ENCODE measurements at places on chromosomes 1 and 21. TPM values are rescaled to one million over a fixed set of nuclear protein-coding genes. Genes with fewer than 3 reads are reported as not detected.

GRCh38 chr1:78426408-78426807 is 64.4 kb upstream of the PTGFR start:
- no peaks in the 10 kb centered on the region for H3K4me1 ChIP-seq
- no peak for DNase-seq
- H3K27ac ChIP-seq = no peak overlapping the region
- H3K36me3 ChIP-seq = no peaks in the 10 kb centered on the region

- no peak overlapping the region for H3K4me3 ChIP-seq
- peak overlapping the region; percentile 70 for H3K27ac ChIP-seq
- H3K36me3 ChIP-seq = peaks cover 4% of the 10 kb centered on the region
Measured at GRCh38 chr1:184002071-184002470, 35.5 kb downstream of the COLGALT2 start.

DNA sequence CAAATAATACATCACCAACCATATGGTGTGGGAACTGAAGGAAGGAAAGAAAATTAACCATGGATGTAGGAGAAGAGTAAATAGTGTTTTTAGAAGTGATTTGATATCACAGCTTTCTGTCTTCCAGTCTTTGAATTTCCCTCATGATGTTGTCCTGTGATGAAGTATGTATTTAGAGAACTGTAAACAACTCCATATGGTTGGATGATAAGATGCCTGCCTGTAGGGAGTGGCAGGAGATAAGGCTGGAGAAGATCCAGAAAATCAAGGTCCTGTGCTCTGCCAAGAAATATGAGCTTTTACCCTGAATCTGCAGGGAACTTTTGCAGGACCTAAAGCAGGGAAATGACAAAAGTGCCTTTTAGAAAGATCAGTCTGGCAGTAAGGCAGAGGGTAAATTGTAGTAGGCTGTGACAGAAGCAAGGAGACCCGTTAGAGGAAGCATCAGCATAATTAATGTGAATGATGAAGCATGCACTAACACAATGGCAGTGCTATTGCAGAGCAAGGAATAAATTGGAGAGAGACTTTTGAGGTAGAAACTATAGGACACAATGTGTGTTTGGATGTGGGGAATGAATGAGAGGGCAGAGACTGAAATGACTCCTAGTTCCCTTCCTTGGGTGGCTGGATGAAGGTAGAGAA is 21.9 kb downstream of the CEPT1 start:
- H3K27me3 ChIP-seq = no peaks in the 10 kb centered on the region
- no peak overlapping the region for H3K4me3 ChIP-seq
- H3K4me1 ChIP-seq = peaks cover 13% of the 10 kb centered on the region
- H3K27ac ChIP-seq = no peak overlapping the region
- DNase-seq = no peak

GJA8 gene
- not detected for total RNA-seq

- no peaks in the 10 kb centered on the region for H3K36me3 ChIP-seq
- peaks cover 34% of the 10 kb centered on the region for H3K4me1 ChIP-seq
- peak overlapping the region; percentile 31 for H3K27ac ChIP-seq
- DNase-seq = no peak
Measured at GRCh38 chr1:172838680-172839313, 179.9 kb downstream of the FASLG start.

DNA sequence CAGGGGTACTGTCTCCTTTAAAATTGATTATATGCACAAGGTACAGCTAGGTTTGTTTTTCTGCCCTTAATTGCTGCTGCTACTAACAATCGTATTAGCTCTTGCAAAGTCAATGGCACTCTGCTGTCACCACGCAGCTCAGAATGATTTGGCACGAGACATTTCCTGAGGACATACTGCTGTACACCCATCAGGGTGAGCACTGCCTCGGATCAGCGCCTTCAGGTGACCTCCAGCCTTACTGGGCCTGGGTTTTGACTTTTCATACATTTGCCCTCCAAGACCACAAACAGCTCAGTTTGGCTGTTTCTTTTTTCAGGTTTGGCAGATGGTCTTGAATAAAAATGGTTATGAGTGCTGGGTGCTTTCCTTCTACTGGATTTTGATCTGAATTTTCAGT is 110.9 kb downstream of the NTPCR start:
- DNase-seq = no peak
- no peaks in the 10 kb centered on the region for H3K27me3 ChIP-seq
- H3K36me3 ChIP-seq = peaks cover 29% of the 10 kb centered on the region
- H3K27ac ChIP-seq = no peak overlapping the region
- H3K4me1 ChIP-seq = no peaks in the 10 kb centered on the region

DNA sequence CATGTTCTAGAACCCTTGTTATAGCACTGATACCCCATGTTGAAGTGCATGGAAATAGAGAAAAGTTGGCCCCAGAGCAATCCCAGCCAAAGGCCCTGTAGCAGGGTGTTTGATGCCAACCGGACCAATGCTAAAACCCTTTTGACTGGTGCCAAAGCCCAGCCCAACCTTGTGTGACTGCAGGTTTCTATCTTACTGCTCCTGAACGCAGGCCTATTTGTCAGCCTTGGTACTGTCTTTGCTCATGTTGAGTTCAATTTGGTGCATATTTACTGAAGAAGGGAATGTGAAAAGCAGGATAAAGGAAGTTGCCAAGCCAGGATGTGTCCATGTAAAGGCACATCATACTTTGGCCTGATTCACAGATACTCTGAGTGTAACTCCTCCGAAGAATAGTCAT is 51.7 kb upstream of the NFASC start:
- H3K4me1 ChIP-seq = no peaks in the 10 kb centered on the region
- H3K36me3 ChIP-seq = no peaks in the 10 kb centered on the region
- no peak for DNase-seq
- no peak overlapping the region for H3K4me3 ChIP-seq
- no peak overlapping the region for H3K27ac ChIP-seq

DNA sequence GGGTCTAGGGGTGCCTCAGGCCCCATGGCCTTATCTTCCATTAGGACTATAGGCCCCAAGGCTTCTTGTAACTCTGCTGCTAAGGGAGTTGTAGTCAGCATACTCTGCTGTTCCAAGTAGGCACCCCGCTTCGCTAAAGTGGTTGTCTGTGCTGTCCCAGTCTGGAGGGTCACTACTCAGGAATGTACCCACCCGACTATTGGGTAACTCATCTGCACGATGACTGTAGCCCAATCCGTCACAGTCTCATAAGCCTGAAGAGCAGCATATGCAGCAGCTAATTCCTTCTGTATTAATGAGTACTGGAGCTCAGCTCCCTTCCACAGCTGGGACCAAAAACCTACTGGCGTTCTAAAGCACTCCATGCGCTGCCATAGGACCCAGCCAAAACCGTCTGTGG is 111.0 kb downstream of the GDAP2 start:
- H3K27ac ChIP-seq = no peak overlapping the region
- H3K27me3 ChIP-seq = no peaks in the 10 kb centered on the region
- no peak overlapping the region for H3K4me3 ChIP-seq
- no peaks in the 10 kb centered on the region for H3K36me3 ChIP-seq

GRCh38 chr1:236173174-236173767 is 30.9 kb downstream of the GPR137B start:
- H3K27ac ChIP-seq = no peak overlapping the region
- H3K4me1 ChIP-seq = peaks cover 2% of the 10 kb centered on the region
- no peaks in the 10 kb centered on the region for H3K27me3 ChIP-seq
- no peak for DNase-seq
- no peaks in the 10 kb centered on the region for H3K36me3 ChIP-seq
- H3K4me3 ChIP-seq = no peak overlapping the region

DNA sequence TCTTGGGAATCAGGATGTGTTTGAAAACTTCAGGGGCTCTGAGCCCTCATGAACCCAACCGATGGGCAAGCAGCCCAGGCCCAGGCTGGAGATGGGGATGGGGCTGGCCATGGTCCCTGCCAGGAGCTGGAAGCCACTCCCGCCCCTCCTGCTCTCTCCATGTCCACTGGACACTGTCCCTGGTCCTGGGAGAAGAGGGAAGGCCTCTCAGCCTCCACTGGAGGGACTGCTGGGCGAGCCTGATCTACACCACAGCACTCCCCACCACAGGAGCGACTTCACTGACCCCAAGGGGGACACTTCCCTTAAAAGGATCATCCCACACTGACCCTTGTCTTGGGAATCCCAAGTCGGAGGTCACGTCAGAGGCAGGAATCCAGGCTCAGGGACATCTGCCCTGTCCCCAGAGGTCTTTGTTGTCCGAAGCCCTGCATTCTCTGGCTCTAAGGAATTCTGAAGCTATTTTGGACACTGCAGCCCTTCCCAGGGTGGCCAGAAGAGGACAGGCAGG is 16.9 kb upstream of the COL18A1 start:
- no peaks in the 10 kb centered on the region for H3K4me1 ChIP-seq
- DNase-seq = no peak
- no peak overlapping the region for H3K27ac ChIP-seq
- no peaks in the 10 kb centered on the region for H3K36me3 ChIP-seq

DNA sequence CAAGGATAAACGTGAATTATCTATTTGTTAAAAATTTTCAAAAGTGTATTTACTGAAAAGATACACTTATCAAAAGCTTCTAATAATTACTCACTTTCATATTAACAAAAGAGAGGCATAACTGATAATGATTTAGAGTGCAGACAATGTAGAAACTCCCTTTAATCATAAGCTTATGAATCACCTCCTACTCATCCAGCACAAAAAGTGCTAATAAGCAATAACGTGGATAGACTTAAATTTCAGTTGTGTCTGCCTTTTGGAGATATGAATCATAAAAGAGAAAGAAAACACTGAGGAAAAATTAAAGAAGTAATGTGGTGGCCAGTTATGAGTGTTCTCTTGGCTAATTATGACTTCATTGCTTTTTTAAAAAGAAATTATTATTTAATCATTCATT is 827.6 kb upstream of the B3GALT2 start:
- no peaks in the 10 kb centered on the region for H3K36me3 ChIP-seq
- no peaks in the 10 kb centered on the region for H3K27me3 ChIP-seq
- DNase-seq = no peak
- no peaks in the 10 kb centered on the region for H3K4me1 ChIP-seq

DNA sequence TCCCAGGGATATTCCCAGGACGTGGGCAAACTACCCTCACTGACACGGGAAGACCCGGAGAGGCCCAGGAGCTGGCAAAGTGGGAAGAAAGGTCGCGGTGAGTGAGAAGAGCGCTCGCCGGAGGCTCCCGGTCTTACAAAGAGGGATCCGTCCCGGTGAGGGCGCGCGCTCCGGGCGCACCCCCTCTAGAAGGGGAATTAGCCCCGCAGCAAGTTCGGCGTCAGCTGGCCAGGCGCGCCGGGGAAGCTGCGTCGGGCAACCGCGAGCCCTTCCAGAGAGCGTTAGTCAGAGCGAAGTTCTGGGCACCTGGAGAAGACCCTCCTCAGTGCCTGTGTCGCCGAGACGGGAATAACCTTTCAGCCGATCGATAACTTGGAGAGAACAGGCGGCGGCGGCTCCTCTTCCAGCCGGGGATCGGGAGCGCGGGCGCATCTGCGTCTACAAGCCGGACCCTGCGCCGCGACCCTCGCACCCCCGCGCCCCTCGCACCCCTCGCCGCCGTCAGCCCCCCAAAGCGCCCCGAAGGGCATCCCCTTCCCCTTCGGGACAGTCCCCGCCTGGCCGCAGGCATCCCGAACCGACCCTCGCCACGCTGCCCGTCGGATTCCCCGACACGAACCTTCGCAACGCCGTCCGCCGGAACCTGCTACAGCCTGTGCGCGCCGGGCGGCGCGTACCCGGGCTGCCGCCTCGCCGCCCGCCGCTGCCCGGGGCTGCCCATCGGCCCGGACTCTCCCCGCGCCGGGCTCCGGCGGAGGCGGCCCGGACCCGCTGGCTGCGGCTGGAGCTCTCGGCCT is 485 bp downstream of the SIPA1L2 start:
- H3K36me3 ChIP-seq = no peaks in the 10 kb centered on the region
- peak overlapping the region; percentile 66 for H3K27ac ChIP-seq
- peak overlapping the region; percentile 84 for H3K4me3 ChIP-seq
- peak; percentile 23 for DNase-seq
- H3K4me1 ChIP-seq = peaks cover 21% of the 10 kb centered on the region
- H3K27me3 ChIP-seq = peaks cover 61% of the 10 kb centered on the region

- peaks cover 4% of the 10 kb centered on the region for H3K4me1 ChIP-seq
- no peaks in the 10 kb centered on the region for H3K27me3 ChIP-seq
- H3K4me3 ChIP-seq = no peak overlapping the region
- no peaks in the 10 kb centered on the region for H3K36me3 ChIP-seq
Measured at GRCh38 chr1:31809698-31810097, 6.1 kb downstream of the SPOCD1 start.
